MG63 (cell line): ENCODE measurements at places on chromosomes 5 and 9.
A peak's percentile ranks its signal among the peaks of the same experiment; 100 is the strongest.

- no peak for DNase-seq
Measured at GRCh38 chr5:167916261-167916691, 375.2 kb upstream of the WWC1 start.

GRCh38 chr9:7567687-7568086 lies 231.9 kb downstream of the DMAC1 start:
- DNase-seq: no peak

- no peak for DNase-seq
Measured at GRCh38 chr9:87673446-87674120, 52.3 kb upstream of the CTSL start.

DNA sequence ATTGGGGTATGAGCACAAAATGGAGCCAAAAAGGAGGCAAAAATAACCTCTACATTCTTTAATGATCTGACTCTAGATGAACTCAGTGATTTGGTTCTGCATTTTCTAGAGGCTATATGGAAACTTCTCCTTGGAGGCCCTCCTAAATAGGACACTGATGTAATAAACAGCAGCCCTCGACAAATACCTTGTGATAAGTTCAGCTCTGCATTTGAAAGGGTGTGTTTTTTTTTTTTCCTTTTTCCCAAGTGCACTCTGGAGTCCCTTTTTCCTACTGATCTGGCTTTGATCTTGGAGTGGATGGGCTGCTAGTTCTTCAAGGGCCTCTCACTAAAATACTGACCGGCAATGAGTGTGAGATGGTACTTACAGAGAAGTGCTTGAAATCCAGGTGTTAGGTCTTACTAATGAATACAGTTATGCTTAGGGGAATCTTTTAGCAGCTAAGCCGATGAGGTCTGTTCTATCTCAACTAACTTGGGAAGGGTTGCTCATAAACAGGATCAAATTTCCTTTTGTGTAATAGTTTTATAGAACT lies 161.7 kb downstream of the MAST4 start:
- no peak for DNase-seq

DNA sequence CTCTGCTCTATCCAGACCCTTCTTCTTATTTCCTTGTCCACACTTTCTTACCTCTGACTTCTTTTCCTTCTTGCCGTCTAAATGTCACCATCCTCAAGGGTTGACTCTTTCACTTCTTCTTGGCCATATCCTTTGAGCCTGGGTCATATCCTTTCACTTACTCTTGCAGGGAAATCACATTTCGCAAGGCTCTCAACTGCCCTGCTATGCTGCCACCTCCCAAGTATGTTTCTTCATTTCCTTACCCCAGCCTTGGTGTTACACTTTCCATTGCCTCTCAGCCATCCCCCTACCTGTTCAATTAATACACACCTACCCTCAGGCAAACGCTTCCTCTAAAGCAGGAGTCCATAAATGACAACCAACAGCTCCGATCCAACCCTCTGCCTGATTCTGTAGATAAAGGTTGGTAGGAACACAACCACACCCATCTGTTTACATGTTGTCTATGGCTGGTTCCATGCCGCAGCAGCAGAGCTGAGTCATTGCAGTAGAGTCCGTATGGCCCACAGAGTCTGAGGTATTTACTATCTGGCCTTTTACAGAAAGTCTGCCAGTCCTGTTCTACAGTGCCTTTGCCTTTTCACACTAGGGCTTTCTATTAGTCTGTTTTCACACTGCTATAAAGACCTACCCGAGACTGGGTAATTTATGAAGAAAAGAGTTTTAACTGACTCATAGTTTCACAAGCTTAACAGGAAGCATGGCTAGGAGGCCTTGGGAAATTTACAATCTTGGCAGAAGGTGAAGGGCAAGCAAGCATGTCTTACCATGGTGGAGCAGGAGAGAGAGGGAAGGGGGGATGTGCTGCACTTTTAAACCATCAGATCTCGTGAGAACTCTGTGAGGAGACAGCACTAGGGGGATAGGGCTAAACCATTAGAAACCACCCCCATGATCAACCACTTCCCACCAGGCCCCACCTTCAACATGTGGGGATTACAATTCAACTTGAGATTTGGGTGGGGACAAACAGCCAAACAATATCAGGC lies 97.9 kb downstream of the SV2C start:
- no peak for DNase-seq

DNA sequence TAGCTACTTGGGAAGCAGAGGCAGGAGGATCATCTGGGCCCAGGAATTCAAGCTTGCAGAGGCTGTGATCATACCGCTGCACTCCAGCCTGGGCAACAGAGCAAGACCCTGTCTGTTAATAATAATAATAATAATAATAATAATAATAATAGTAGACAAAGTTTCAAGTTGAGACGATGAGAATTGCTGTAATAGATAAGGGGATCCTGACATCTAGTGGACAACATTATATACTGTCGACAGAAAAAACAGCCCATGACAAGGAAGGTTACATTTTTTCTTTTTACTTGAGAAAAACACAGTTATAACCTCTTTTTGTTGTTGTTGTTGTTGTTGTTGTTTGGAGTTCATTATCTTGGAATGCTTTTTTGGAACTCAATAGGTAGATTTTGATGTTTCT lies 35.3 kb downstream of the NDFIP1 start:
- DNase-seq: no peak

GRCh38 chr5:178241231-178241663 lies 8.6 kb upstream of the PHYKPL start:
- no peak for DNase-seq

- DNase-seq: no peak
Measured at GRCh38 chr9:134943411-134943810, 25.7 kb upstream of the FCN1 start.

DNA sequence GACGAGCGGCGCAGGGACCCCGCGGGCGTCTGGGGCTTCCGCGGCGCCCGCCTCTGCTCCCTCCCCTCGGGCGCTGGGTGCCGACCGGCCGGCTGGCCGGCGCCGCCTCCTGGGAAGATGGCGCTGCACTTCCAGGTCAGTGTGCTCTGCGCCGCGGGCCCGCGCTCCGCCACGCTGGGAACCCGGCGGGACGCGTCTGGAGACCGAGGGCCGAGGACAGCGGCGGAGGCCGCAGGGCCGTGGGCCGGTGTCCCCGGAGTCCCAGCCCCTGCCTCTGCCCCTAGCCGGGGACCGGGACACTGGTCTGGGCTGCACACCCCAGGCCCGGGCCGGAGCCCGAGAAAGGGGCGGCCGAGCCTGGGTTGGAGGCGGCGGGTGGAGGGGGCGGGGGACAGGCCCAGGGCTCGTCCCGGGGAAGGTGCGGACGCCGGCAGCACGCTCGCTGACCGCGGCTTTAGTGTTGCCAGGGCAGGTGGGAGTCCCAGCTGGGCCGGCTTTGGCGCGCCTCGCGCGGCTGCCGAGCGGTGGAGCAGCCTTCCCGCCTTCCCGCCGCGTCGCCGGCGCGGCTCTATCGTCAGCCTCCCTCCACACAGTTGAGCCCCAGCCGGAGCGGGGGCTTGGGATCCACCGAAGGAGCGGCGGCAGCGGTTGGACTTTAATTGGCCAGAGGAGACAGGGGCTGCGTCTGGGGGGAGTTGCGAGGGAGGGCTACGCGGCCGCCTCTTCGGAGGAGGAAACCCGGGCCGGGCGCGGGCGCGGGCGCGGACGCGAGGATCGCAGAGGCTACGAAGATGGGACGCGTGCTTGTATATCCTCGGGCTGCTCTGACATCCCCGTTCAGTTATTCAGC lies at the start of gene RANBP17:
Gene RANBP17 (plus strand): TSS at position 102 of the 850 bp plus-strand sequence.
- DNase-seq: peak; percentile 83

- DNase-seq: no peak
Measured at GRCh38 chr5:109589986-109590385, 99.7 kb upstream of the MAN2A1 start.

DNA sequence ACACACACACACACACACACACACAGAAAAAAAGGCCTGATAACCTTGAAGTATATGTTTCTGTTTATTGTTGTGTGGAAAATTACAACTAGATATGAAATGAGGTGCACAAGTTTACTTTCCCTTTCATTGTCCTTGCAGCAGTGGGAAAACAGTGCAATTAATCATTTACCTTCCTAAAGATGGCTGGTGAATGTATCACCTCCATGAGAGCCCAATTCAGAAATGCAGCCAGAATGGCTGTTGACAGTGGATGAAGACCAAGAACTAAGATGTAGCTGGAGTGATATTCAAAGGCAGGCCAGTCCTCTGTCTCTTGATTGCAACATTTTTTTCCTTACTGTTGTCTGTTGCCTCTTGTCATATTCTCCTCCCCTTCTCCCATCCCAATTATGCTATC lies 49.6 kb upstream of the EIF4EBP3 start:
- DNase-seq: no peak

- no peak for DNase-seq
Measured at GRCh38 chr9:109483744-109484429, 14.2 kb downstream of the PTPN3 start.
